ENCODE measurements at places on chromosomes 2 and 18.

DNA sequence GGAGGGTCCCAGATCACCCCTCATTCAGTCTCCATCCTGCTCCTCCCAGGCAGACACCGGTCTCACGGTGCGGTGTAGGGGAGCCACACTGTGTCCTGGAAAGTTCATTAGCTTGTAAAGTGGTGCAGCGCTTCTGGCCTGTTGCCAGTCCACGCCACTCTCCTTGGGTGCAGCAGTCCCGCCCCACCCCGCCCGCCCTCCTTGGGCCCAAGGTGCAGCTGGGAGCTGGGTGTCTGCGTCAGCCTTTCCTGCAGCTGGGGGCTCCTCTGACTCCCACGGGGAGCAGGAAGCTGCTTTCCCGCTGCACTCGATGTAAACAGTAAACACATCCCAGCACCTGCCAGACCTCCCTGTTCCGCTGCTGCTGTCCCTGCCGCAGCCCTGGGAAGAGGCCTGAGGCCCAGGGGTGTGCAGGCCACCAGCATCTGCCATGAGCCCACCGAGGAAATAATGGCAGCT lies 53.8 kb upstream of the ASB18 start:
- DNase-seq: peak; percentile 83

DNA sequence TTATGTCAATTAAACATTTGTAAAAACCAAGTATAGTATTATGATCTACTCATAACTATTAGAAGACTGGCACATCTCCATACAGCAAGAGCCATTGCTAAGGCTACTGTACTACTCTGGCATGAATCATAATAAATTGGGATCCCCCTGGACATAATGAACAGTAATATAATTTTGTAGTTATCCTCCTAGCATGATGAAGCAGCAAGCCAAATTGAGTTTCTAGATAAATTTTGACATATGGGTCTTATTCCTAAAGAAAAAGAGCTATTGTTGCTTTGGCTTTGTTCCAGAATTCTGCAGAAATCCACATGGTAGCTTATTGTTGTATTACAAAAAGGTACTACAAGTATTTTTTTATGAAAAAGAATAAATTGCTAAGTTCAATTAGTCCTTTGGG lies 204.3 kb downstream of the CAMKMT start:
- DNase-seq: no peak

DNA sequence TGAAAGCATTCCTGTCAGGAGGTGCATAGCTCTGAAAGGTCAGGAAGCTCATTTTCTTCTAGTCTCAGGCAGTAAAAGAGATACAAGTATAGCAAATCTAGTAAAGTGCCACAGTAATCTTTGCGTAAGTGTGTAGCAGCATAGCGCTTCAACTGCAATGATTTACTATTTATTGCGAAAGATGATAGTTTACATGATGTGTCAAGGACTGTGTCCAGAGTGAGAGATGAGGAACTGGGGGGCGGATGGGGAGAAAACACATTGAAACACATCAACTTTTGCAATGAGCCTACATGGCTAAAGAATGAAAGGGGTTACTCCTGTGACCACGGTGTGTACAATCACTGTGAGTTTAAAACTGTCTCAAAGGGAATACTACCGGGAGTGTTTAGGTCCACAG lies 644.4 kb downstream of the GALR1 start:
- DNase-seq: no peak

- DNase-seq: no peak
Measured at GRCh38 chr2:81206216-81206615, 901.7 kb upstream of the LRRTM1 start.

- DNase-seq: peak; percentile 59
Measured at GRCh38 chr2:9974343-9974742, 22.9 kb downstream of the GRHL1 start.

DNA sequence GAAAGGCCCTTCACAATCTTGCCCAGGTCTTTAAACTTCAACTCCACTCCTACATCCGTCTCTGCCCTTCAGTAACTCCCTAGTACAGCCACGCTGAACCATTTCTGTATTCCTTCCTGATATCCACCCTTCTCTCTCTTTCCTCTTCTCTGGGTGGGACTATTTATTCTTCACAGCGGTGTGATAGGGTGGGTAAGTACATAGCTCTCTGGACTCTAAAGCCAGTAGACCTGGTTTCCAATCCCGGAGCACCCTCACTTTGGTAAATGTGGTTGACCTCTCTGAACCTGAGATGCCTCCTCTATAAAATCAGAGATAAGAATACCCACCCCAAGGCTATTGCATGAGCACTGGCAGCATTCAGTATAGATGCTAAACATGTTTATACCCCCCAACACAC lies 86.7 kb downstream of the ATL2 start:
- DNase-seq: no peak

- DNase-seq: no peak
Measured at GRCh38 chr18:8218197-8218596, 391.0 kb upstream of the RAB12 start.

GRCh38 chr2:104826016-104826415 lies 27.9 kb upstream of the POU3F3 start:
- DNase-seq: no peak

DNA sequence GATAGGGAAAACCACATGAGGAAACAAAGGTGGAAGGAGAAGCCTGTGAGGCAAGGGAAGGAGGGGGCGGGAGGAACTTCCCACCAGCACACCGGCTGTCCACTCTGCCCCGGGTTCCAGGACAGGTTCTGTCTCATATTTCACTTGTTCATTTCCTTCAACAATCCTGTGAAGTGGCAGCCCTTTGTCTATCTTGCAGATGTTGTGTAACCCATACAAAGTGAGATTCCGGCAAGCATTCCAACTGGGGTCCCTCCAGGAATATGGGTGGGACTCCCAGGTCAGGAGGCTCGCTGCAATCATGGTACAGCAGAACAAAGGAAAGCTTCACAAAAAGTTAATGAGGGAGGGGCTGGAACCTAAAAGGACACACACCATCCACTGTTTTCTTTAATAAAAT lies 271.3 kb upstream of the PXDN start:
- no peak for DNase-seq

DNA sequence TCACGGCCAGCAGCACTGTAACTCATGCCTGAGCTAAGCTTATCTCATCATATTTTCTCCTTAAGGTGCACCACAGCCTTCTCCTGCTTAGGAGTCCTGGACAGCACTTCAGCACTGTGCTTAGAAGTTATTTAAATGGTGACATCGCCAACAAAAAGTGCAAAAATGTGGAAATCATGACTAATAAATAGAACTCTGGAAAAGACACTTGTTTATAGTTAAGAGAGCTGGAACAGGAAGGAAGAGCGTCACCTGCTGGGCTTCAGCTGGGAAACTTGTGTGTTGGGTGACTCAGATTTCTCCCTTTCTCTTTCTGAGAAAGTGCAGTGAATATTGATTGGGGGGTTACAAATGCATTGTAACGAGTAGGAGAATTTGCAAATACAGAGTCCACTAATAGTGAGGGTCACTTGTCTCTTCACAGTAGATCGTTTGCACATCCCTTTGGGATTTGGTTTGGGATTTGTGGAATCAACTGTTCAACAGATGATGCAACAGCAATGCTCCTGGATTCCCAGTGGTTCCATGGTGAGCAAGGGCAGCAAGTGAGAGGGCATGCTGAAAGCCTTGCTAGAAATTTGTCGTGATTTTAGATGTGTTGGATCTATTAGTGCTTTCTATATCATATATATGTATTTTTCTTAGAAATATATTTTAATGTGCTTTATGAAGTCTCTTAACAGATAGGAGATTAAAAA lies 84.2 kb downstream of the DOK6 start:
- DNase-seq: no peak

DNA sequence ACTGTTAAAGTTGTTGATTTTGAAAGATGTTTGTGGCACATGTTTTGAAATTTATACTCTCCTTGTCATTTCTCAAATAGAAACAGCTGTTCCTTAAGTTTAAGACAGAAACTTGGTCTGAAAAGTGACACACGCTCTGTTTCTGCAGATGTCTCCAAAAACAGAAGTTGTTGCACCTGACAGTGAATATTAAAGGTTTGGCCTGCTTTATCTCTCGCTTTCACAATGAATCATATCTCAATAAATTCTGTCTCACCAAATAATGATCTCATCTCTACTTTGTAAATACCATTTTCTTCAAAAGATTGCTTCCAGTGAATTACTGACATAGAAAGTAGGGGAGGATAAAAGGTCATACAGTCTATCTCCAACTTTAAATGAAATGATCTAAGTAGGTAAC lies 294.9 kb upstream of the SYT4 start:
- no peak for DNase-seq

GRCh38 chr18:65859075-65859474 lies 108.3 kb downstream of the CDH7 start:
- DNase-seq: no peak

- no peak for DNase-seq
Measured at GRCh38 chr18:58882044-58882443, 17.4 kb downstream of the ZNF532 start.

DNA sequence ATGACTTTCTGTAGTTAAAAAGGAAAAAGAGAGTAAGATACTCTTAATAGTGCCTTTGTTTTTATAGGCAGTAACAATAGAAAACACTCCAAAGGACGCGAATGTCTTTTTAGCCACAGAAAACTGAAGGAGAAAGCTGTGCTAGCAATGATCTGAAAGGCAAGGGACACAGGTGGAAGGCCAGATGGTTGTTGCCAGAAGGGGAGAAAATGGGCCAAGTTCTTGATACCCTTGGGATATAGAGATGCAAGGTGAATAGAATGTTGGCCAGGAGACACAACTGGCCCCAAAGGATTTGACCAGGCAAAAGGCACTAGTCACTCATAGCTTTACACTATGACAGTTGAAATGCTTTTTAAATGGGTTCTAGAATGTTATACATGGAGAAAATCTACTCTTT lies 180.0 kb downstream of the NRXN1 start:
- no peak for DNase-seq

GRCh38 chr2:105784589-105784988 lies 39.9 kb downstream of the NCK2 start:
- DNase-seq: no peak

- DNase-seq: peak; percentile 35
Measured at GRCh38 chr2:128260239-128261138, 58.2 kb downstream of the HS6ST1 start.

DNA sequence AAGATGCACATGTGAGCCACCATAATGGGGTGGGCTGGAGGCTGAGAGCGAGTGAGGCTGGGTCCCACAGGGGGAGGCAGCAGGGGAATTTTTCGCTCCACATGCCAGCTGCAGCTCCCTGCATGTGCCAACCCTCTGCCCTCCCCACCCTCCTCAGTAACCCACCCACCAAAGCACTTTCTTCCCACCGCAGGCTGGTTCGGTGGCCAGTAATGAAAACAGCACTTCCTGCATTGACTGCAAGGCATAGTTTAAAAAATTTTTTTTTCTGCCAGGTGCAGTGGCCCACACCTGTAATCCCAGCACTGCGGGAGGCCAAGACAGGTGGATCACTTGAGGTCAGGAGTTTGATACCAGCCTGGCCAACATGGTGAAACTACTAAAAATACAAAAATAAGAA lies 147.5 kb upstream of the TTC39C start:
- no peak for DNase-seq

- no peak for DNase-seq
Measured at GRCh38 chr2:38127277-38127676, 51.3 kb upstream of the CYP1B1 start.

DNA sequence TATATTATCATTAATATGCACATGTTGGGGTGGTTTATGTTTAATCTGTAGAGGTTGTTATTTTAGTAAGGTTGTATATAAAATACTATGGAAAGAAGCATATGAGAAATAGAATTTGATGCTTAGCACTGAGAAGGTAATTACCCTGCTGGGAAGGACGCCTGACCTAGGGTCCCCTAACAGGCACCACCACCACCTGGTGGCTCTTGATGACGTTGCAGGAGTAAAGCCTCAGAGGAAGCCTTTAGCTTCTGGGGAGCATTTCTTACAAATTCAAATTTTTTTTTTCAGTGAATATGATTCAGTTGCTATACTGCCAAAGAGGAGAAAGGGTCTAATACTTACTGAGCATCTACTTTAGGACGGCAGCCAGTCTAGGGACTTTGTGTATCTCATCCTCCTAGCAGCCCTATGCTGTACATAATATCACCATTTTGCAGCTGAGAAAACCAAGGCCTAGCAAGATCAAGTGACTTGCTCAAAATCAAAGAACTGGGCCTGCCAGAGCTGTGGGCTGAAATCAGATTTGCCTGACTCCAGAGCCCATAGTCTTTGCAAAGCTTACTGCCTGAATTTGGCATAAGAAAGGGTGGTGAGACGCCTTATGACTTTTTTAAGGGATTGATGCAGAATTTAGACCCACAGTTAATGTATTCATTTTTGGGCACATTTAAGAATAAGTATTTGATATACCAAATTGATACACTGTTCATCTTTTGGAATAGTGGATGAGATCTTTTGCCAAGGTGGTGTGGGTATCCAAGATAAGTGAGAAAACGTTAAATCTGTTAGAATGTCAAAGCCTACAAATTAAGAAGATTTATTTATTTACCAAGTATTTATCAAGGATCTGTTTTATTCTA lies 78.8 kb upstream of the GAREM1 start:
- DNase-seq: peak; percentile 59

DNA sequence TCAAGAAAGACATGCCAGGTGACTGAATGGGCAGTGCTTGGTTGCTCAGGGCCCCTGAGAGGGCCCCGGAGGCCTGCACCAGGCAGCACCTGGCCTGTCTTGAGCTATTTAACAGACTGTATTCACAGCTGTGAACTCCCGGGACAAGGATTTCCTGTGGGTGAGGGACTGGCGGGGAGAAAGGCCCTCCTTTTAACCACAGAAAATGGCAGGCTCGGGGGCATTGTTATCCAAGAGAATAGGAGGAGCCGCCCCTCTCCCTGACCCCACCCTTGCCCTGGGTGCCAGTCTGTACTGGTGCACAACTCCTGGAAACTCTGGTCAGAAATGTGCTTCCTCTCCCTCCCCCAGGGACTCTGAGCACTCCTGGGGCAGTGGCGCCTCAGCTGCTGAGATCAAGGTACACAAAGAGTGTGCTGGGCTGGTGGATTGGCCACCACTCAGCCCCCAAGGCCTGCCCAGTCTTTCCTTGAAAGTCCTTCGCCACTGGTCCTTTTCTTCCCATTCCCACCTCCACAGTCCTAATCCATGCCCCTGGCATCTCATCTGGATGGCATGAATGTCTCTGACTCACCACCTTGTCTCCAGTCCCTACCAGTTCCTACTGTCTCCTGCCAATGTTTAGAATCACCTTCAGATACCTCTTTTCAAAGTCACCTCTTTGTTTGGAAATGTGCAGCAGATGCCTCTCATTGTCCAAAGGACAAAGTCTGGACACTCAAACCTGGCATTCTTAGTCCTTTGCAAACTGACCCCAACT lies 19.6 kb upstream of the EPAS1 start:
- DNase-seq: no peak

GRCh38 chr2:220756653-220757052 lies 815.5 kb downstream of the EPHA4 start:
- no peak for DNase-seq

DNA sequence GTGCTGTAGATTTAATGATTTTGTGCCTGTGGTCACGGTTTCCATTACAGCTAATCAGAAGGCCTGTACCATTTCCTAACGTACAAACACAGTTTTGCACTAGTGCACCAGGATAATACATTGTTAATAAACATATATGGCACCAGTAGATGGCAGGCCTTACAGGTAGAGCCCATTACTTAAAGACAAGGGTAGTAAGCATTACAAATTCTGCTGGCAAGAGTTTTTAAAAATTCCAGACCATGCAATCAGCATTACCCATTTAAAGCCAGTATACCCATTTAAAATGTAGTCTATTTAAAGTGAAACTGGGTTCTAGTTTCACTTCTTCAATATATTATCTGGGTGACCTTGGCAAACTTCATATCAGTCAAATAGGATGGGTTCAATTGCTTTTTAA lies 224.2 kb downstream of the NUP35 start:
- no peak for DNase-seq
